Stimulated activated CD4-positive, alpha-beta T cell treated with anti-CD3 and anti-CD28 coated beads, Interleukin-12 subunit alpha, Interleukin-12 subunit beta, amount 100 ng/mL, for 24 hours (primary cell): ENCODE measurements at places on chromosomes 4 and X.

- no peak for DNase-seq
Observed at GRCh38 chr4:127055357-127055756, 577.4 kb upstream of the INTU start.

- DNase-seq: no peak
Observed at GRCh38 chr4:148258535-148258934, 183.7 kb downstream of the NR3C2 start.

DNA sequence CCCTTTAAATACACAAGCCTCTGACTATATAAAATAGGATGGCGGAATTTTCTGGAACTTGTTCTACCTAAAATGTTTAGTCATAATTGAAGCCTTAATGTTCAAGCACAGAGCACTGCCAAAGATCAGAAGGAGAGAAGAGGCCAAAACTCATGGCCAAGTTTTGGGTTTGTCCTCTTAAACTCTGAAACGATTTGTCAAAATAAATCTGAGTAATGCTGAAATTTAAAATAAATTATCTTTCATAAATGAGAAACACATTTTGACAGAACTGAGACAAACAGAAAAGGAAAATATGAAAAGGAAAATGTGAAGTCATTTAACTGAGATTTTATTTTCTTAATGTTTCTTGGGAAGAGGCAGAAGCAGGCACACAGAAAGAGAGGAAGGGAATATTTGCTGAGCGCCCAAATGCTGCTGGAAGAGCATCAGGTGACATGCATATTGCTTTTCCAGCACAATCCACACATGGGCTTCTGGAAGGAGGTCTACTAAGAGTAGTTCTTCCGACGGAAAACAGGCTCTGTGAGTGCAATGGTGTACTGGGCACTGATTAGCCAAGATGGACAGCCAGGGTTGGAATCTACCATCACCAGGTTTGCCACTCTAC lies 47.4 kb upstream of the ZNF518B start:
- DNase-seq: no peak

GRCh38 chr4:7244751-7245320 lies 52.5 kb downstream of the SORCS2 start:
- DNase-seq: no peak

DNA sequence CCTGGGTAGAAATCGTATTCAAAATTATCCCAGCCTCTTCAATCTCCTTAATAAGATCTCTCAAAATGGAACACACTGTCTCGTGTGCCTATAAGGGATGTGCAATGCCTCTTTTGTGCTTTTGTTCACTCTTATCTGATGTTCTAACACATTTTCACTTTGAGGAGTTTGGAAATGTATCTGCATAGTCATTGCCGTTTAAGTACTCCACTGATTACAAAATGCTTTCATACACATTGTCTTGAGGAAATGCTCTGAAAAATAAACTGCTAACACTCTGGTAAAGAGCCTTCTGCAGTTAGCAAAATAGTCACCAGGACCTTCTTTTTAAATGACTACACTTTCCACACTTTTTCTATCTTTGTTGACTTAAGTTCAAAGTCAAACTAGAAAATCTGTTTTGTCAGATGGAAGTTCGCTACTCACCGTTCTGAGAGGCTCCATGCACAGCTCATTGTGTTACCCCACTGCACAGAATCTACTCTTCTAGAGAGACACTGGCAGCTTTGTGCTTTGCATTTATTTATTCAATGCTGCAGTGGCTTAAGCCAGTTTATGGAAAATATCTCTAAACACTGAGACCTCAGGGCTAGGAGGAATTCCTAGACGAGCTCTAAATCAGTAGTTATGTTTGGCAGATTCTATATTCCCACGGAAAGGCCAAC lies 159.0 kb downstream of the CHIC2 start:
- DNase-seq: no peak
